Left ventricle myocardium inferior (tissue), 1 donor: ENCODE measurements at places on chromosomes 6 and 20.

DNA sequence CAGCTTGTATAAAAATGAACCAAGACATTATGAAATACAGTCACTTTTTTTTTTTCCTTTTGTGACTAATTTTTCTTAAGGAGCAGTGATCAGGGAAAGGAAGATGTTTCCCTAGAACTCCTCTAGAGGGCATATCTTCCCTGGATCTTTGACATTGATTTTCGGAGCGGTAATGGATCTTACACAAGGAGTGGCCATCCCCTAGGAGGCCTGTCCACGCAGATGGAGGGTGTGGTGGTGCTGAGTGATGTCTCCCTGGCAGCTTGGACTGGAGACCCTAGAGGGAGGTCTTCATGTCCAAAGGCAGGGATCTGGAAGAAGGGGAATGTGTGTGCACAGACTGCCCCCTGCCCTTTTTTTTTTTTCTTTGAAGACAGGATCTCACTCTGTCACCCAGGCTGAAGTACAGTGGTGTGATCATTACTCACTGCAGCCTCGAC, 7.0 kb upstream of the KIFC1 start:
- no peak for DNase-seq

- no peak for DNase-seq
Measured at GRCh38 chr20:50595988-50596693, 86.0 kb downstream of the PTPN1 start.

DNA sequence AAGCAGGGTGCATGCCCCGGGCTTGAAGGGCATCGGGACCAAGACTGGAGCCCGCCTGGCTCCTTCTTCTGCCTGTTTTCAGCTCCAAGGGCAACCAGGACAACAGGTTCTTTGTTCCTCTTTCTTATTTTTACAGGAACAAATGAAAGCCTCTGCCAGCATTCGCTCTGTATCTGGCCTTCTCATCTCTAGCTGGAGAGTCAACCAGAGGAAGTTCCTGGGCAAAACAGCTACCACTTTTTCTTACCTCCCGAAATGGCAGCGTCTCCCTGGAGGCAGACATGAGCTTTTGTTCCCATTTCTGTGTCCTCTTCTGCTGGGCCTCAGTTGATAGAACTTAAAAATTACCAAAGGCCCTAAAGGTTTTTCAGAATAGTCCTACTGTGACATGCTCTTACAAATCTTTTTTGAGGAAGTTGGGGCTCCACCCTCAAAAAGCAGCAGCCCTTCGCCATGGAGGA, 74.1 kb upstream of the NAA20 start:
- no peak for DNase-seq

DNA sequence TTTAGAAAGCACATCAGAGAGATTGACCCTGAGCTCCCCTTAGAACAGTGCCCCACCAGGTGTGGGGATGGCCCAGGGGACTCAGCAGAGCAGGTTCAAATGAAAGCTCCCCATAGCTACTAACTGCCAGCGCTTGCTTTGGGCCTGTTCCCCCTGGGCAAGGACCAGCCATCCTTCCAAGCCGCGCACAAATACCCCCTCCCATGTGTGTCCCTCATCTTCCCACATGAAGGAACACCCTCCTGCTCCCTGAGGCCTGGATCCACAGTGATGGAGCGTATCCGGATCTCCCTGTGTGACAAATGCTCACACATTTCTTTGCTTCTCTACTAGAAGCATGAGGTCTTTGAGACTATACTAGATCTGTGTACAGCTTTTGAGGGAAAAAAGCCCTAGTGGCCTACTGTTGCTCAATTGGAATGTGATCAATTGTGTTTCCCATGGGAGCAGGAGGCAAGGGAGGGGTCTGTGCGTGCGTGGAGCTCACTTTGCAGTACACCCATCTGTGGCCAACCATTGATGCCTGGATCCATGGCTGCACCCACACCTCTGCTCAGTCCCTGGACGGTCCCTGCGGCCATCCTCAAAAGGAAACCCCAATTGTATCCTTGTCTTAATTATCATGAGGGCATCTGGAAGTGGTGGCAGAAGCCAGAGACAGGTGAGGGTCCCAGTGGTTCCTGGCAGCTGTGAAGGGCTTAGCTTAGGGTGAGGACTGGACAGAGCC, 1.4 kb upstream of the RAET1G start:
- no peak for DNase-seq

DNA sequence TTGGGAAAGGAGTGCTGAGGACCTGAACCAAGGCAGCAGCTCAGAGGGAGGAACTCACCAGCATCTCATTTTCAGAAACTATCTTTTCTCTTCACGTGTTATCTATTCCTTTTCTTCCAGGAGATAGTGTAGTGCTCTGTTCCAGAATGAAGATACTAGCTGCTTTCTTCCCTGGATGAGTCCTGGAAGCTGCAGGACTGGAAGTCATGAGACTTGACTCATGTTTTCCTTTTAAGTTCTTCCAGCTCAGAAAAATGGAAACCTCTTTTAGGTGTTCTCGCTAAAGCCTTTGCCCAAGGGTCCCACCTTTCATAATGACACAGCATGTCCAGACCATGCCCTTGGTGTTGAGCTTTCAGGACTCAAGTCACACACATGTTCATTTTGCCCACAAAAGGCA, 106.7 kb downstream of the UNC5CL start:
- no peak for DNase-seq

GRCh38 chr6:13404228-13404891, 76.0 kb upstream of the TBC1D7 start:
- DNase-seq: no peak

DNA sequence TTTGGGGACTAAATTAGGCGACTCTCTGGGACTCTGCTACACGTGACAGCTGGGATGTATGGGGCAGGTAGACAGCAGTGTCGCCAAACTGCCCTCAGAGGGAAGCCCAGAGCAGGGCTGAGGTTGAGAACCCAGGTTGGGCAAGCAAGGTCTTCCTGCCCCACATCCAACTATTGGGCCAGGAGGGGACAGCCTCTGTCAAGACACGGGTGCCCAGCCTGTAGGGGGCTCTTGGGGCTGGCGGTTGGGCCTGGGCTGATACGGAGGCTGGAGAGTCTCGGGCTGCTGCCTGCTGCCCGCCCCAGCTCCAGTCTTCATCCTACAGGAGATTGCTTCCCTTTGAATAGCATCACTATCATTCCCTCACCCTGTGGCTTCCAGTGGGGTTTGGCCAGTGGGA, 33.3 kb downstream of the CPNE5 start:
- DNase-seq: no peak

DNA sequence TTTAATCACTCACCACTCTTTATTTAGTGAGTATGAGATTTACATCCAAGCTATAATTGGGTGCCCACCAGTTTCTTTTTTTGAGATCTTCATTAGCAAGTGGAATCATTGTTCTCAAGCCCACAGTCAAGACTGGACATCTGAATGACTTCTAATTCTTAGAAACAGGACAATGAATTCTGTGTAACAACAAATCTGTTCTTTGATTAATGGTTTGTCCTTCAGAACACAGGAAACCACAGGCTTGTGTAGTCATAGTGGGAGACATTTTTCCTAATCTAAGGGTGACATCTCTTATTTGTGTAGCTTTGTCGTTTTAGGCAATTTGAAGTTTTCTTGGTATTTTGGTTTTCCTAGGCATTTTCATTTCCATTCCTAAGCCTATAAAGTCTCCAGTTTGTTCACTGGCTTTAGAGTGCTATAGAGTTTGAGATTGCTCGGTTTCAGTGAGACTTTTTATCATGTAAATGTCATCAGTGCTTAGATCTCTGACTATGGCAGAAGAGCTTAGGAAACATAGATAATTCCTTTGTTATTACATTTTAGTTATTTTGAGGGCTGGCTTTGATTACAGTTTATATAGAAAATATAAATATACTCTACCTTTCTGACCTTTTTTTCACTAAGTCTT, 903.9 kb upstream of the MAP3K7 start:
- no peak for DNase-seq

GRCh38 chr6:14929291-14929690, 316.6 kb upstream of the JARID2 start:
- no peak for DNase-seq

GRCh38 chr6:98880486-98880885, 46.1 kb downstream of the POU3F2 start:
- DNase-seq: no peak

DNA sequence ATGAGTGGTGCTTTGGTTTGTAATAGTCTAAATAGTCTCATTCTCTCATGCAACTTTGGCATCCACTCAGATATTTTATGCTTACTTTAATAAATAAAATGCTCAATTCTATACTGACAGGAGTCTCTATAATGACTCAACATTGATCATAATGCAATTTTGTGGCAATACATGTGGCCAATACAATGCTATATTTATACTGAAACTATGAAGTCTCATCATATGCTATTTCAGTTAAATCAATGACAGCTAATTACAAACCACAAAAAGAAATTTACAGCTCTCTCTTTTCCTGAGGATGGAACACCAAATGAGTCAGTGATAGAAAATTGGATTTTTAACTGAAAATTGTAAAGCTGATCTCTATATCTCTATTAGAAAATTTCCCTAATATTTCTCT, 77.1 kb downstream of the WASF1 start:
- no peak for DNase-seq

DNA sequence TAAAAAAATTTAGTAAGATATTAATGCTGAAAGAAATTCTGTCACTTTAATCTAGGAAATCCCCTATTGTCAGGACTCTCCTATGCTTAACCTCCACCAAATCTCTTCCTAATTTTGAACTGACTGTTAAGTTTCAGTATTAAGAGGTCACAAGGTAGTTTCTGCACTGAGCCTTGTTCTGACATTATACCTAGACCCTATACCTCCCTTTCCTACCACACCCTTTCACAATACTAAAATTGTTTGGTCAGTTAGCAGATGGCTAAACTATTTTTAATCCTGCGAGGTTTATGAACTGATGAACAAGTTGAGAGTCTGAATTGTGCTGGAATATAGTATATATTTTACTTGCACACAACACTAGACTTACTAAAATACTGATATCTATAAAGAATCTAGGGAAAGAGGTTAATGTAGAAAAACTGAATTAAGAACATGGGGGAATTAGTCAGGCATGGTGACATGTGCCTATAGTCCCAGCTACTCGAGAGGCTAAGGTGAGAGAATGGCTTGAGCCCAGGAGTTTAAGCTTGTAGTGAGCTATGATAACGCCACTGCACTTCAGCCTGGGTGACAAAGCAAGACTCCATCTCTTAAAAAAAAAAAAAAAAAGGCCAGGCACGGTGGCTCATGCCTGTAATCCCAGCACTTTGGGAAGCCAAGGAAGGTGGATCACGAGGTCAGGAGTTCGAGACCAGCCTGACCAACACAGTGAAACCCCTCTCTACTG, 51.5 kb downstream of the HBS1L start:
- no peak for DNase-seq

DNA sequence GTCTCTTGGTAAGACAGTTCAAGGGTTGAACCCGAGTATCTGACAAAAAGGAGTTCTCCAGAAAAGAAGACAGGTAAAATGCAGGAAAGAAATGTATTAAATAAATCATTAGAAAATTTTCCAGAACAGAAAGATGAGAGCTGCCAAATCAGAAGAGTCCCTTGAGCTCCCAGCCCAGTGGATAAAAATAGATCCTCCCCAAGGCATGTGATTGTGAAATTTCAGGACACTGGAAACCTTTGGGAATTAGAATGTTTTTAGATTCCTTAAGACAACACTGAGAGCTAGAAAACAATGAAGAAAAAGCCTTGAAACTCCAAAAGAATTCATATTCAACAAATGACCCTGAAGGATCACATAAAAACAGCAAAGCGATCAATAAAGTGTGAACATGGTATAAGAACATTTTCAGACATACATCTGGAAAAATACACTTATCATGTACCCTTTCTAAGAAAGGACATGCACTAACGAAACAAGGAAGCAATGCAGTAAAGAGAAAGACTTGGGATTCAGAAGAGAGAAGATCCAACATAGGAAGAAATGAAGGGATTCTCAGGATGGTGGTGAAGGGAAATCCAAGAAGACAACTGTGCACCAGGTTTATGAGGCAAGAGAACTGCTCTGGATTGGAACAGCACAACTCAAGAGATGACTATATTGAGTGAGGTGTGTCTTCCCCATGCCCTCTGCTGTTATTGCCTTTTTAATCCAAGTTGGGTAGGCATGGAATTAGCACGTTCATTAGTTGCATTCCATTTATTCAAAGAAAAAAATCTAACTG, 390.4 kb downstream of the SYNE1 start:
- no peak for DNase-seq

- DNase-seq: no peak
Measured at GRCh38 chr20:35063168-35063567, 29.4 kb downstream of the TRPC4AP start.

GRCh38 chr6:28747083-28747630, 176.6 kb downstream of the TRIM27 start:
- DNase-seq: no peak

GRCh38 chr20:22545045-22545444, 39.3 kb downstream of the FOXA2 start:
- no peak for DNase-seq

DNA sequence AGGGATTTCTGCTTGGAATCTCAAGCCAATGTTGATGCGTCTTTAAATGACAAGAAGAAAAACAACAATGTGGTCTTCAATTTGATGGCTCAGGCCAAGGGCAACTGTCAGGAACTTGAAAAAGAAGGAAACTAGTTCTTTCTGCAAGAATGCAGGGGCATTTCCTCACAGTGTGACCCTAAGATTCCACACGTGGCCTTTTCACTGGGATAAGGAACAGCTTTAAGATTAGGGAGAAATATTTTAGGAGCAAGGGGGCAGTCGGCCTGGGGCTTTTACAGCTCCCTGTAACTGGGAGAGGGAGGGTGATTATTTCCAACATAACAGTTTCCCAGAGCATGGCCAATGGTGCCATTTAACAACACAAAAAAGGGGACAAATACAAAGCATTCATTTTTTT, 39.4 kb upstream of the MRPS10 start:
- DNase-seq: no peak

- no peak for DNase-seq
Measured at GRCh38 chr6:163840880-163841279, 426.4 kb downstream of the QKI start.

DNA sequence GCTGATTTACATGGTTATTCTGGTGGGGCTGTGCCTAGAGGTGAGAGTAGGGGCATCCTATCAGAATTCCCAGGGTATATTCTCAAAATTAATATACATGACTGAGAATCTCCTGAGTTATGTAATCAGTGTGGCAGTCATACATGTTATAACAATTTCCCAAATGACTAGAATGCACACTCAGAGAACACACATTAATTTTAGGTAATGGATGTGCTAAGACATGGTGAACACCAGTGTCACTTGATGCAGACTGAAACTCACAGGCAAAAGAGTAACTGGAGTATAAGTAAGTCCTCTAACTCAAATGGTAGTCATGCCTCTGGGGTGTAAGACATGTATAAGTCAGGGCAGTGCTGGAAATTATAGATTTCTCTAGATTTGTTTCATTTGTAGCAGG, 1198.4 kb upstream of the CITED2 start:
- no peak for DNase-seq

GRCh38 chr6:170360476-170360875, 53.9 kb downstream of the FAM120B start:
- no peak for DNase-seq

GRCh38 chr20:6038256-6038655, 15.6 kb downstream of the LRRN4 start:
- peak; percentile 40 for DNase-seq

DNA sequence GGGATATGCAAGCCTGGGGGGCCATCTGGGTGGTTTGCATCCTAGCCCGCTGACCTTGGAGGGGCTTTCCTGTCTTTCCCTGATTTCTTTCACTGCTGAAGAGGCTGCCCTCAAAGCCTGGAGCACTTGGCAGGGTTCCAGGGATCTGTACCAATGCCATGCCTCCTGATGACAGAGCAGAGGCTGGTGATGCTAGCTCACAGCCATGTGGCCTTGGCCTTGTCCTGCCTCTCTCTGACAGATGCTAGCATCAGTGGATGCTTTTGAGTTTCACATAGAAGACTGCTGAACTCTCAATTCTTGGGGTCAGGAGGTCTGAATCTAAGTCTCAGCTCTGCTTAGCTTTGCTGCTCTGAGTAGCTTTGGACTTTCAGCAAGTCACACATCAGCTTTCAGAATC, 21.9 kb upstream of the RREB1 start:
- DNase-seq: peak; percentile 30
